ENCODE measurements at places on chromosomes 1 and 21.

GRCh38 chr1:84078108-84078841 is 65.8 kb upstream of the PRKACB start:
- no peak for DNase-seq

DNA sequence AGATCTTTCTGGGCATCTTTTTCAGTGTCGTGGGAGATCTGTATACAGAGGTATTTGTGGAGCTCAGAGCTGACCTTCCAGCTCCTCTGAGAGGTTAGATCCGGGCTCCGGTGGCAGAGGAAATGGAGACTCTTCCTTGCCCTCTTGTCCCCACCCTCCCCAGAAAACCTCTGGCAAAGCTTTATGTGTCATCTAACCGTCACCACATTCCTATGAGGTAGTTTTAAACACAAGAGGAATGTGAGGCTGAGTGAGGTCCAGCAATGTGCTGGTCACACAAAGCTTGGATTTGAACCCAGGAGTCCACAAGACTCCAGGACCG is 1.2 kb downstream of the CD160 start:
- DNase-seq: no peak

- no peak for DNase-seq
These were observed 131.5 kb upstream of the SLC44A3 start for GRCh38 chr1:94688646-94689045.

GRCh38 chr1:37068260-37068659 is 33.9 kb upstream of the GRIK3 start:
- no peak for DNase-seq

DNA sequence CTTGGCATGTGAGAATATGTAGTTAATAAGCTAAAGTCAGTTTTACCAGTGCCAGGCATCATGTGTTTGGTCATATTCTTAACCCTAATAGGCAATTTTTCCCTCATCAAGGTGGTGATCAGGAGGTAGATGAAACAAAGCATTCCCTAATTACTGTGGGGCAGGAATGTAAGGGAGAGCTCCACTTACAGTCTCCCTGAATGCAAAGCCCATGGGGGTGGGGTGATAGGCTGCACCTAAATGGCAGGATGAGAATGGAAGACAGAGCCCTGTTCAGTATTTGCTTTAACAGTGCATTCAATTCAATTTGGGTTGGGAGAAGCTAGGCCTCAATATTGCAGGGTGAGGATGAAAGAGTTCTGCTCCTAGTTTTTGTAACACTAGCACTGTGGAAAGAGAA is 23.4 kb downstream of the ZNF678 start:
- no peak for DNase-seq

- DNase-seq: no peak
These were observed 3.7 kb upstream of the ZNF326 start for GRCh38 chr1:89990976-89991831.

DNA sequence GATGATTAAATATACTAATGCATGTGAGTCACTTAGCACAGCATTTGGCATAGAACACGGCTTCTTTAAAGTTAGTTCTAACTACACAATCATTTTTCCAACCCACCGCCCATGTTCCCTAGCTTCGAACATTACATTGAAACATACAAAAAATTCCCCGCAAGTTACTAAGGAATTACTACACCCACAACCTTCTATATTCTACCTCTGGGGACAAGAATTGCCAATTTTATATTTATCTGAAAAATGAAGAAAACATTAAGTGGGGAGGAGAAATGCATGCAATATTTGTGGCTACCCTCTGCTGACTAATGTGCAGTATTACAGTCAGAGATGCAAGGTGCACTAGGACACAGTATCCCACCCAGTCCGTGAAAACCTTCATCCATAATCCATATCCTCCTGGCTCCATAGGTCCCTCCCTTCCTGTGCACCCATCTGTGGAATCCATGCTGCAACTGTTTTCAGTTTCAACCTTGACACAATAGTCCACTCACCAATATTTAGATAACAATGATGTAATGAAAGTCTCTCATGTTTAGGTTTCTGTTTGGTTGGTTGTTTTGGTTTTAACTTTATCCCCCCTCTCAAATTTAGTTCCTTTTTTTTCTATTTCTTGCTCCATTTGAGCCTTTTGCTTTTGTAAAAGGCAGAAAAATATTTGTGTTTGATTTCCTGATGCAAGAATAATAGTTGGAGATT is 31.6 kb downstream of the RGS5 start:
- no peak for DNase-seq

DNA sequence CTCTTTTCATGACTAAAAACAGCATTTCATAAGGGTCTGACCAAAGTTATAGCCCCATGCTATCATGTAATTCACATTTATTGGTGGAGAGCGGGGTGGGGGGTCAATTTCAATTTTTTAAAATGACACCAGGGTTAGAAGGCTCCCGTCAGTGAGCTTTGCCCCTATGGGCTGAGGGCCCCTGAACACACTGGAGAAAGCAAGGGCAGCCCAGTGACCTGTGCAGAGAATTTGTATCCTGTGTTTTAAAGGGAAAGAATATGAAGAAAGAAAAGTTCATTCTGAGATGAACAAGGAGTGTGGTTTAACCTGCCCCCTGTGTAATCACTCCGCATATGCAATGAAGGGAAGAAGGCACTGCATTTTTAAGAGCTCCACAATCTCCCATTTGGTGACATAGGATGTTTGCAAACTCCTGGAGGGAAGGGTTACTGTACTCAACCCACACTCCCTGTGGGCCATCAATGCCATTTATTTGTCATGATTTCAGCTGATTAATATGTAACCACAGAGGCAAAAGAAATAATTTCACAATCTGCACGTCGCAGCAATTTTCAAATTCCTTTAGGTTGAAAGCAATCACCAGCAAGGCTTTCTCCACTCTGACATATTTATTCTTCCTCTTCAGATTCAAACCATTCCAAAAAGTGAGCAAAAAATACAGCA is 95.6 kb downstream of the ZNF281 start:
- no peak for DNase-seq

DNA sequence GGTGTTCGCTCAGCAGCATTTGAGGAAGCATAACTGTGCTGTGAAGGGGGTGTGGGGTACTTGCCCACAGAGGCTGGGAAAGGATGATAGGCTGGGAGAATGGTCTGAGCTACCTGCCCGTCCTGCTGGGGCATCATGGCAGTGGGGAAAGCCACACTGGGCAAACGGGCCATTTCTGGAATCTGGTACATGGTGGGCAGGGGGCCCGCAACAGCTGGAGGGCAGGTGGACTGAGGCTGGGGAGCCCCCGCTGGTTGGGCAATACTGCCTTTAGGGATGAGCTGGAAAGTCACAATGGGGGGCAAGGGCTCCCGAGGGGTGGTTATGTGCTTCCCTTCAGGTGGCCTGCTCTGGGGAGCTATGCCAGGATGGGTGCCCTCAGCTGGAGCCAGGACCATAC is 19.2 kb upstream of the ADAM30 start:
- DNase-seq: no peak

DNA sequence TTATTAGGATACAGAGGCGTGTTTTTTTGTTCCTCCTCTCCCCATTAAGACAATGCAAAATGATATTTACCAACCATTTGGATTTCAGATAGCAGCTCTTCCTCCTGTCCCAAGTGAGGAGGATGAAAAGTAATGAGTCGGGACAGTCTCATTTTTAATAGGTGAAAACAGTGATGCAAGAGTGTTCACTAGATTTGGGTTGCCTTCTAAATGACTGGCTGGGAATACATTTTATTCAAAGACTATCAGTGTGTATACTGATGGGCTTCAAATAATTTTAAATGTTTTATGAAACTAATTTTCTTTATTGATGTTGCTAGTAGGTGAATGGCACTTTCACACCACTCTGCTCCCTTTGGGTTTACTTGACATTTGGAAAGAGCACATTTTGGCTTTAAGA is 2.1 kb downstream of the RCOR3 start:
- no peak for DNase-seq

GRCh38 chr1:63662056-63662836 is 69.0 kb downstream of the PGM1 start:
- DNase-seq: no peak

DNA sequence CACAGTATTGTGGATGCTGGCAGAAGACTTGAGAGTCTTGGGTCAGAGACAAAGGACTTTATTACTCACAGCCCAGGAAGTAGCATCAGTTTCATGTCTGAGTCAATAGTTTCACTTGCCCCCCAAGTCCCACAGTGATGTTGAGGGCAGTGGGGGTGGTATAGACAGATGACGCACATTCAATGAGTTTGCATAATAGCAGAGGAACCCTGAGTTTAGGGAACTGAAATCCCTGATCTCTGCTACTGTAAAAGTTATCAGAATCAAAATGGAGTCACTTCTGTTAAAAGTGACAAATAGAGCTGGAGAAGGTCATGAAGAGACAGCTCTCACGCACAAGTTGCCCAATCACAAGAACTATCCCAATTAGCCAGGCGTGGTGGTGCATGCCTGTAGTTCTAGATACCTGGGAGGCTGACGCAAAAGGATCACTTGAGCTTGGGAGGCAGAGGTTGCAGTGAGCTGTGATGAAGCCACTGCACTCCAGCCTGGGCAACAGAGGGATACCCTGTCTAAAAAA is 11.5 kb upstream of the HCRTR1 start:
- peak; percentile 31 for DNase-seq

DNA sequence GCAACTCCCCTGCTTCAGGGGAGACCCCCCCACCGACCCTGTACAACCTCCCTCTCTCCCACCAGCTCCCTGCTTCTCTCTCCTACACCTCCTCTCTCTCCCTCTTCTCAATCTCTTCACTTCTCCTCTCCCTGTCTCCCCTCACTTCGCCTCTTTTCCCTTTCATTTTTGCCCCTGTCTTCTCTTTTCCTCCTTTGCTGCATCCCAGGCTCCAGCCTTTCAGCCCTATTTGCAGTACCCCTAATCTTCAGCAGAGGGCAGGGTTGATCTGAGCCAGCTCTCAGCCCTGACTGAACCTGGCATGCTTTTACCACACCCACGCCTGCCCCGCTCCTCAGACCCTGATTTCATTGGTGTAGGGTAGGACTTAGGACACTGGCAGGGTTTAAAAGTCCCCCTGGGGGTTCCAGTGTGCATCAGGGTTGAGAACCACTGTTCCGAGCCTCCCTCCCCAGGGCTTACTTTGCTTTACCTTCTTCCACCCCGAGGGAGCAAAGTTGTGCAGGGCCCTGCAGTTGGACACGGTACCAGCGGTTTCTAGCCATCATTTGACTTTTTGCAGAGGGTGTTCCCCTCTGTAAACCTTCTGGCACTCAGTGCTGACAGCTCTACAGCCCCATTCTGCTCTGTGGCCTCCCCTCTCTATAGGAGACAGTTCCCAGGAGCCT is 67.3 kb upstream of the CNTN2 start:
- DNase-seq: peak; percentile 60

- no peak for DNase-seq
These were observed 29.9 kb downstream of the VASH2 start for GRCh38 chr1:212980123-212980785.

DNA sequence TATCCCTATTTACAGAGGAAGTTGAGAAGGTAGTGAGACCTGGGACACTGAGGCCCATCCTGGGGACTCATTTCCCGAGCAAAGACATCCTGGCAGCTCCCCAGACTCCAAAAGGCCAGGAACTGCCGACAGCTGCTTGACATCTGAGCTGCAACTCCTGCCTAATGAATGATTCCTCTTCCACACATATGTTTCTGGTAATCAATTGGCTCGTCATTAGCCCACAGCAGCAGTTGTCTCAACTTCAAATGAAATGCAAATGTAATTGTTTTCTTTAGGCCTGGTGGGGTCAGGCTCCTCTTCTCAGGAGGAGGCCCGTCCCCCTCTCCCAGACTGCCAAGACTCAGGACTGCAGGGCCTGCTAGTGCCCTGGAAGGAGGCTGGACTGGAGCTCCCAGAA is 61.8 kb upstream of the DISP3 start:
- DNase-seq: no peak

- DNase-seq: no peak
These were observed 70.4 kb upstream of the ADAM30 start for GRCh38 chr1:119966681-119967080.

DNA sequence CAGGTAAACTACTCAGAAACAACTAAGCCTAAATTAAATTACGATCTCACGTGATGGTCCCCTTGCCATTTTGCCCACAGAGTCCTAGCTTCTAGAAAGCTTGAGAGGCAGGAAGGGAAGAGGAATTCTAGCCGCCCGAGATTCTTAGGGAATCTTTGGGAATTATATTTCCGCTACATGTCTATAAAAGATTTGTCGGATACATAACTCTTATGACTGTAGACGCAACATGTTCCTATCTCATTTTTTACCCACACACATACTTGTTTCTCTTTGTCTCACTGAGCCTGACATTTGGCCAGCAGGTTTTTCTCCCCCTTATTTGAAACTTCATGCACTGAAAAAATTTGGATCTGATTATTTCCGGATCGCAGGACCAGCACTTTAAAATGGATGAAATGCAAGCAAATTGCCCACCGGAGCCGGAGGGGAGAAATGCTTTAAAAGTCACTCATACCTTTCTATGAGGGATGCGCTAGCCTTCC is 5.5 kb downstream of the GLIS1 start:
- no peak for DNase-seq

- DNase-seq: peak; percentile 52
These were observed 16.2 kb upstream of the ERICH3 start for GRCh38 chr1:74689621-74690363.

GRCh38 chr21:43338951-43339350 is 88.0 kb downstream of the SIK1 start:
- no peak for DNase-seq

DNA sequence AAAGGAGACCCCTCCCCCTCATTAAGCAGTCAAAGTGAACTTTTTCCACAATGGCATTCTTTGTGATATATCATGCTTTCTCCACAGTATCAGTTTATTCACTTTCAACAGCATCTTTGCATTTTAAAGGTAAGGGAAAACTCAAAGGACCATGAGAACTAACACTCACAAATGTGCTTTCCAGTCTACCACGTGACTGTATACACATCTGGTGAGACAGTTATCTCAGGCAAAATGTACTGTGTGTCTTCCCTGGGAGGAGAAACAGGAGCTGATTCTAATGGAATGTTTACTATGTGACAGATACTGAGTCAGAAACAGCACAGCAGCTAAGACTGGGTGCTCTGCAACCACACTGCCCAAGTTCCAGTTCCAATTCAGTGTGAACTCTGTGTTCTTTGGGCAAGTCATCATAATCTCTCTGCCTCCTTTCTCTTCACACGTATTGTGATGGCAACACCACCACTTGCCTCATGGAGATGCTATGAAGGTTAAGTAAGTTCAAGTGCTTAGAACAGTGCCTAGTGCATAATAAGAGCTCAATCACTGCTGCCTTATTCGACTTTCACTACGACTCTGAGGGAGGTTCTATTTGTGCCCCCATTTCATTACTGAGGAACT is 79.0 kb downstream of the SLC45A1 start:
- DNase-seq: peak; percentile 41

DNA sequence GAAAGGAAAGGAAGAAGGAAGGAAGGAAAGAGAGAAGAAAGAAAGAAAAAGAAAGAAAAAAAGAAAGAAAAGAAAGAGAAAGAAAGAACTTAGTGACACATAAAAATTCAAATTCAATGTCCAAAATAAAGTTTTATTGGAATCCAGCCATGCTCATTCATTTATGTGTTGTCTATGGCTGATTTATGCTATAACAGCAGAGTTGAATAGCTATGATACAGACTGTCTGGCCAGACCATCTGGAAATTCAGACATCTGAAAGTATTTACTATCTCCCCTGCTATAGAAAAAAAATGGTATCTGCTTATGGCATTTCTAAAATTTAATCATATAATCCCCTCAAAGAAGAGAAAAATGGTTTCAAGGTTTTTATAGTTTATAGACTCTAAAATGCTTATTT is 79.4 kb upstream of the RRP15 start:
- no peak for DNase-seq

GRCh38 chr1:162475539-162476185 is 22.0 kb upstream of the UHMK1 start:
- no peak for DNase-seq

GRCh38 chr1:11645670-11646265 is 8.5 kb downstream of the FBXO2 start:
- DNase-seq: peak; percentile 81

- no peak for DNase-seq
These were observed 16.0 kb upstream of the PDE9A start for GRCh38 chr21:42637267-42638041.

Measured in ureter (tissue), 1 donor.